ENCODE measurements at places on chromosomes 2 and 18.

GRCh38 chr2:45649858-45650811, 1.3 kb upstream of the PRKCE start:
- DNase-seq, result peak; percentile 89

GRCh38 chr2:183592271-183592670, 468.0 kb downstream of the NUP35 start:
- no peak for DNase-seq

DNA sequence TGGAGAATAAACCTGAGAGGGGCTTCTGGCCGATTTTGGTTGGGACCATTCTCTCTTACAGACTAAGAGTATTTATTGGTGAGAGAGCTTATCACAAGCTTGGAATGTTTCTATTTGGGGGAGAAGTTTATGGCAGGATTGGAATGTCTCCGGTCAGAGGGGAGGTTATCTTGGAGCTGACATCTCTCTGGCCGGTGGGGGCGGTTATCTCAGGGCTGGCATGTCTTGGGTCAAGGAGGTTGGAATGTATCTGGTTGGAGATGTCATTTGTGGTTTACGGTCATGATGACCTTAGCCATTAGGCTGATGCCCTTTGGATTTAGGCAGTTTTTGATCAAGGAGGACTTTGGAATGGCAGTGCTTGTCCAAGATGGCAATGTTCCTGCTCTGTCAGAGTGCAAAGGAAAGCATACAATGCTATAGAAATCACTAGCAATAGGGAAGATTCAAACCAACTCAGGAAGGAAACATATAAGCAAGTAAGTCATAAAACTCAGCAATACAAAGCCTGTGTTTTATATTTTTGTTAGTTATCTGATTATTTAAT, 362.4 kb upstream of the LRATD1 start:
- DNase-seq, result no peak

- no peak for DNase-seq
Measured at GRCh38 chr2:22692746-22693145, 692.2 kb upstream of the KLHL29 start.

GRCh38 chr2:29697181-29697580, 224.2 kb downstream of the ALK start:
- no peak for DNase-seq

DNA sequence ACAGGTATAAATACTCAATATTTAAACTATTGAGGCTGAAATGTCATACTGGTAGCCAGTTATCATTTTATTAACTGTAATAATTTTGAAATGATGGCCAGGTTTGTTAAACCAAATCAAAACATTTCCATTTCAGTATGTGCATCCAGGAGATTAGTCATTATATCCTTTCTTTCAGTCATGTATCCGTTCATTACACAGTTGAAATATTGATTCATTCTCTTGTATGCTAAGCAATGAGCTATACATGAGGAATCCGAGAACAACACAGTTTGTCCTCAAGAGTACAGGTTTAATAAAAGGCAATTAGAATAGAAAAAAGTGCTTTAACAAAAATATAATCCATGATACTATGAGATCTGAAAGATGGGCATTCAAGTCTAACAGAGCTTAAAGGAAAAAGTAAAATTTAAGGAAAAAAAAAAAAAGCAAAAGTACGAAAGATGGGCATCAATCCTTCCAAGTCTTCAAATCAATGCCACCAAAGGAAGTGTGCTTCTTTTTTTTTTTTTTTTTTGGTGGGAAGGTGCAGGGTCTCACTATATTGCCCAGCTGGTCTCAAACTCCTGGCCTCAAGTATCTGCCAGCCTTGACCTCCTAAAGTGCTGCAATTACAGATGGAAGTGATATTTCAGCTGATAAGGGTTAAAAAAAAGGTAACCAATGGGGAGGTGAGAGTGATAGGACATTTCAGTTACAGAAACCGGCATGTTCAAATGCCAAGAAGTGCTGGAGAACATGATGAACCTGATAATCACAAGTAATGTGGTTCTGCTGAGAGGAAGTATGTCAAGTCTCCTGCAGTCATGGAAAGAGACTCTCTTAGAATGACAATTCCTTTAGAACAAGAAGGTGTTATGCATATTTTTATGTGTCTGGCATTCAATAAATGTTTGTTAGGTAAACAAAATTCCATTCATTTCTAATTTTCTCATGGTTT, 35.8 kb downstream of the PUM2 start:
- DNase-seq, result no peak

GRCh38 chr2:64251497-64252250, 107.5 kb upstream of the PELI1 start:
- DNase-seq, result no peak

DNA sequence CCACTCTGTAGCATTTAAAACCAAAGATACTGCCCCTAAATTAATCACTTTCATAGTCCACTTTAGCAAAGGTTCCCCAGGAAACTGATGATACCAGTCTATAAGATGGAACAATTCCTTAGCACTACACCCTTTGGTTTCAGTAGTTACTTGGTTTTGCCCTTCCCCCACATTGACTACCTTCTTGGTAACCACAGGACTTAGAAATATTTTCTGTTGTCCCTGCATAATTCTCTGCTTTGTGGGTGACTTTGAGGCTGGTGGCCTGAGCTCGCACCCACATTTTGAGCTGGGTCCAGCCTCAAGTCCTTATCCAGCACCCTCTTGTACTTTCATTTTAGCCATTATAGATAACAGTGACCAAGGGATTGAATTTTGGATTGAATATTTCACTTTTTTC, 23.1 kb downstream of the ELP2 start:
- DNase-seq, result no peak

DNA sequence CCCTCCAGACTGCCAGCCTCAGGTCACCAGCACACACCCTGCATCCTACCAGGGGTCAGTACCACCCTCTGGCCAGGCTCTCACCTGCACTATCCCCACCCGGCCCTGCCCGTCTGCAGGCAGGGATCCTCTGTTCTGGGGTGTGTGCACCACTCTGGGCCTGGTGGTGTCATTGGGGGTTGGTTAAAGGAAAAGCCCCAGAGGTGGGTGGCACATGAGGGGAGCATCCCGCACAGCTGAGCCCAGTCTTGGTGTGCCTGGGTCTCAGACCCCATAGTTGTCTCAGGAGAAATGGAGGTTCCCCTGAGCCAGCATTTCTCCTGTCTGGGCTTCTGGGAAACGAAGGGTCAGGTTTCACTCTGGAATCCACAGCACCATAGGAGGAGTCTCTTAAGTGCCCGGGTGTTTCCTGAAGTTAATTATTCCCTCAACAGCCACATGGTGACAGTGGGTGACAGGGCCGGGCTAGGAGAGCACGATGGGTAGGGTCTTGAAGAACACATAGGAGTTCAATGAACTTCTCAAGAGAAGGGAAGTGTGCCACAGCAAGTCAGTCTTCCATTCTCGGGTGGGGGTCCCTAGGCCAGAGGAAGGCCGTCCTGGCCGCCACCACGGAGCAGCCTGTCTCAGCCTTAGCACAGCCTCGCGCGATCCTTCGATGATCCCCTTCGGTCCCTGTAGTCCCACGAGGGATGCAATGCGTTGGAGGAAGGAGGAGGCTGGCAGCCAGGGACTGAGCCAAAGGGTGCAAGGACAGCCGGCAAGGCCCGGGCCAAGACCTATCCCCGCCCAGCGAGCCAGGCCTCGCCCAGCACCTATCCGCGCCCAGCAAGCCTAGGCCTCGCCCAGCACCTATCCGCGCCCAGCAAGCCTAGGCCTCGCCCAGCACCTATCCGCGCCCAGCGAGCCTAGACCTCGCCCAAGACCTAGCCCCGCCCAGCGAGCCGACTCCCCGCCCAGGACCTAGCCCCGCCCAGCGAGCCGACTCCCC, 1.1 kb upstream of the FARP2 start:
- peak; percentile 97 for DNase-seq

DNA sequence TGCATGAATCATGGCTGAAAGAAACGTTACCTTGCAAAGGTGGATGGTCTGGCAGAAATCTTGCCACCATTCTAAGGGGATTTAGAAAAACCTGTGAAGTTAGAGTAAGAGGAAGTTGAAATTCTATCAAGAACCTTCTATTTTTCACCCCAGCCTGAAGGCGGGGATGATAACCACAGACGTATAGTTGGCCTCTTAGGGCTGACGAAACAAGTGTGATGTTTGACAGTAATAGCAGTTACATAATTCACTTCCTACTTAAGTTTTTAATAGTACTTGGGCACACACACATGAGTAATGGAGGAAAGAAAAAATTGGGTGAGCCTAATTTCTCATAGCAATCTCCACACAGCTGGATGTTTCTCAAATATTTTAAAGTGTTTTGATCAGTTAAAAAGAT, 336.6 kb upstream of the SALL3 start:
- no peak for DNase-seq

GRCh38 chr2:157447031-157447430, 3.1 kb upstream of the CYTIP start:
- no peak for DNase-seq

DNA sequence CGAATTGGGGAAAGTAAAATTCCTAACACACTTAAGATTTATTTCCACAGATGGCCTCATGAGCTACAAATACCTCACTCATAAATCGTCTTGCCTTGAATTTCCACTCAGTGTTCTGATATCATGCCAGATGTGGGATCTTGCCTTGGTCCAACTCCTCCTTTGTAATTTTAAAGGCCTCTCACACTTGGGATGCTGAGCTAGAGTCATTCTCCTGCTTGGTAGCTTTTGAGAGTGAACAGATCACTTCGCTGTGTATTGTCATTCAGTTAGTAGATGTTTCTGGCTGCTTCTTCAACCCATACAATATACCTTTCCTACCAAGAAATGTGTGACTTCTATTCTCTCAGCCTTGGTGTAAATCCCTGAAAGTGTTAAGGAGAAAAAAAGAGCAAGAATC, 309.2 kb downstream of the NRXN1 start:
- no peak for DNase-seq

GRCh38 chr2:176934869-176935415, 277.7 kb upstream of the HNRNPA3 start:
- DNase-seq, result no peak

DNA sequence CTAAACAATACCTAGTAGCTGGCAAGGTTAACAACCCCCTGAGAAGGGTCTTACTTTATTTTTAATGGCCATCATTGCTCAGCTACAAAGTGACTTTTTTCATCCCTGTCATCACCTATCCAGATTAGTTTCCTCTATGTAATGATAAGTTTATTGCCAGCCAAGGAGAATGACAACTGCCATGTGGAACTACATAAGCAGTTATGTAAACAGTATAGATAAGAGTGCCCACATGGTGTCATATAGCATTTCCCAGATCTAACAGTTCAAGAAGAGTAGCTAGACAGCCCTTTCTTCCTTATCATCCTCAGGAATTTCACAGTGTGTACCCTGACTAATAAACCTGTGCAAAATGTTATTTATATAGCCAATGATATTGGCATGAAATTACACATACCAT, 240.2 kb upstream of the PIK3C3 start:
- DNase-seq, result no peak

- DNase-seq, result no peak
Measured at GRCh38 chr2:118847762-118848172, 319 bp upstream of the EN1 start.

DNA sequence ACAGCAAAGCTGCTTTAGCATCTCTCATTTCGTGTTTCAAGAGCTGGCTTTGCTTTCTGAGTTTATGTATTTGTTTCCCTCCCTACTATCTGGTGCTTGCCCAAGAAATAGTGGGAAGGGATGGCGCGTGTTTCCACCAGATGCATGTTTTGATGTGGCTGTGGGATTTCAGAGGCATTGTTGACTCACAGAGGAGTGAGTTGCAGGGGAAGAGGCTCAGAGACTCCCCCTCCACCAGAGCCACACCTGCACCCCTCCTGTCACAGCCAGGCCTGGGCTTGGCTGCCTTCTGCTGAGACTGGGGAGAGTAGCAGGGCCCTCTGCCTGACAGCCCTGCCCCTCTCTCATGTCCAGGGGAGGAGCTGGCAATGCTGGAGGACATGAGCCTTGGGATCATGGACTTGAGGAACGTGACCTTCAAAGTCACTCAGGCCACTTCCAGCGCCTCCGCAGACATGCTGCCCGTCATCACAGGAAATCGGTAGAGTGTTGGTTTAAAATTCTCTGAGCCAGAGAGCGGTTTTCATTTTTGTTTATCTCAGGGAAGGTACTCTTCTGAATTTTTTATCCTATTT, 42.9 kb downstream of the COA5 start:
- DNase-seq, result no peak

DNA sequence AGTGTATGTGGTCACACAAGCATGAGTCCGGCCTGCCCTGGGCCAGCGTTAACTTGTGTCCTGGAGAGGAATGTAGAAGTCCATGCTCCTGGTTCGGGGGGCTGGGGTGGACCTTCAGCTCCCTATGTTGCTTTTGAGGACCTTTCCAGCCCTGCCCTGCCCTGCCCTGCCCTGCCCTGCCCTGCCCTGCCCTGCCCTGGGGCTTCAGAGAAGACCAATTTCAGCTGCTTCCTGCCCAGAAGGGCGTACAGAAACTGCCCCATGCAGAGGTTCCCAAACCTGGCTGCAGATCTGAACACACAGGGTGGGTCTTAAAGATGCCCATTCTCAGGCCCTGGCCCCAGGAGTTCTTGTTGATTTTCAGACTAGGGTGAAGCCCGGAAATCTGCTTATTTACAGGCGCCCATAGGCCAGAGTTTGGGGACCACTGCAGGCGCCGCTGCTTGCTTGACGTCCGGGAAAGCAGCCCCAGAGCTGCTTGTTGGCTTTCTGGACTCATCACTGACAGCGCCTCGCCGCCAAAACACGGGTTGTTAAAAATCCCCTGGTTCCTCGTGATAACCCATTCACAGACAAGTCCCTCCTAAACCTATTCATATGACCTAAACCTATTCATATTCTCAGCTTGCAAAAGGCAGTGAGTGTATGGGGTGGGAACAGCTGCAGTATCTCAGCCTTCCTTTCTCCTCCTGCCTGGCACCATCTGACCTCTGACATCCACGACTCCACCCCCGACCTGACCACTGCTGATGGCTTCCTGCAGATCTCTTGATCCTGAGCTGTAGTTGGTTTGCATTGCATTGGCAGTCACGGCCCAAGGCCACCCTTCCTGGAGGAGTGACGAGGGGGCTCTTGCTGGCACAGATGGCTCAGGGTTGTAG, 198.3 kb downstream of the GLI2 start:
- DNase-seq, result no peak

DNA sequence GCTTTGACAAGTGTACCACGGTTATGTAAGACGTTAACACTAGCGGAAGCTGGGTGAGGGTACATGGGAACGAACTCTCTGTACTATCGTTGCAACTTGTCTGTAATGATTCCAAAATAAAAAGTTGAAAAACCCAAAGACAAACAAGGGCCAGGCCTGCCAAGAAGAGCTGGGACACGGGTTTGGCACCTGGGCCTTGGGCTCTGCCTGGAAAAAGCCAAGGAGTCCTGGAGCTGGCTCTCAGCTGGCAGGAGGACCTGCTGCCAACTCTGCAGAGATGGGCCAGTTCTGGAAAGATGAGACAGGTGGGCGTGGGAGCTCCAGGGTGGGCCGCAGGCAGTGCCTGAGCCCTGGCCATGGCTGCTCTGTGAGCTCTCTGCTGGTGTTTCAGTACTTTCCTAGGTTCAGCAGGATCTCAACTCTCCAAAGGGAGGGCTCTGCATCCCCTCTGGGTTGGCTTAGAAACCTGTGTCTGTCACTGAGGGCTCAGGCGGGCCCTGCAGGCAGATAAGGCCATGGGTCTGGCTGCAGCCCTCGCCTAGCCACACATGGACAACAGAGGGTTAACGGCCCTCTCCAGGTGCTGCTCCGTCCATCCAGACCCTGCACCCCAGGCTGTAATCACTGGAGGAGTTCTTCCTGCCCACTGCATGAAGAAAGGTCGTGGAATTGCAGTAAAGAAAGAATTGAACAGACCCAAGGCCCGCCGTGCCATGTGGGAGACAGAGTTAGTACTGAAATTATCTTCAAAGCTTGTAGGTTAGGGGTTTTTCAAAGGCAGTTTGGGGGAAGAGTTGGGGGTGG, 89.9 kb downstream of the RHOB start:
- DNase-seq, result no peak
